ENCODE measurements at places on chromosomes 3 and 15.

GRCh38 chr3:128475355-128475754, 8.7 kb upstream of the DNAJB8 start:
- DNase-seq, result no peak

GRCh38 chr15:27482287-27482686, 511.3 kb downstream of the GABRG3 start:
- DNase-seq, result no peak

GRCh38 chr15:51004103-51004551, 90.6 kb downstream of the TNFAIP8L3 start:
- DNase-seq, result no peak

GRCh38 chr3:46312991-46313390, 40.9 kb upstream of the CCR2 start:
- no peak for DNase-seq

DNA sequence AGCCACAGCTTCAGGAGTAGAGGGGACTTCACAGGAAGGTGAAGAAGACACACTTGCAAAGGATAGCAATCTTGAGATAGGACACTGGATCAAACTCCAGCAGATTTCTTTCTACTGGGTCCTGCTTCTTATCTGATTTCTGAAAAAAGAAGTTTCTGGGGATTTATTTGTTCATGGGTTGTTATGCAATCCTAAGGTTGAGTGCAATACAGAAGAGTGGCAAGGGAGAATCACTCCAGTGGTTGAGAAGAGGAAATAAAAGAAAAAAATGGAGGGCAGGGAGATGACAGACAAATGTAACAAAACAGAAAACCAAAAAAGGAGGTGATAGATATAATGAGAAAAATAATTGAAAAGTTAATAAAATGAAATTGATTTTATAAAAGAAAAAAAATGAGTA, 858.3 kb downstream of the TUSC7 start:
- DNase-seq, result no peak

DNA sequence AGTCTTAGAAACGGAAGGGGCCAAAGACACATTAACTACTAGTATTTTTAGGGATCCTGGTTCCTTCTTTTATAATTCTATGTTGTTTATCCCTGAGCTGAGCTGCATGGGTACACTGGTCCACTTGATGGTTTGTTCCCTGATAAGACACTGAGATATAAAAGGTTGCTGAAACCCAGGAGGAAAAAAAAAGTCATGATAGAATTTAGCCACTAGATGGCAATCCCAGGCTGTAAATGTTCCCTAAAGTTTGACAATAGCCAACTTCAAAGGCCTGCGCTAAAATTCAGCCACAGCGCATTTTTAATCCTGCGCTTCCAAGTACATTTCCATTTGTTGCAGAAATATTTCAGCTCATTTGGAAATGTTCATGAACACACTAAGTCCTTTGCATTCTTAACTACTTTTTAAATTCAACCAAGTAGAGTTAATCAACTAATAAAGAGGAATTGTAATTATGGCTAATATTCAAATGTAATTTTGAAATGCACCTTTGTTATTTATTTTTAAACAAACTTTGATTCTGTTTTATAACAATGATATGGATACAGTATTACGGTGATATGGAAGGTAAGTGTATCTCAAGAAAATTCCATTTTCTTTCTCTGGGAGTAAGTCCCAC, 249.3 kb upstream of the FEZF2 start:
- peak; percentile 79 for DNase-seq

DNA sequence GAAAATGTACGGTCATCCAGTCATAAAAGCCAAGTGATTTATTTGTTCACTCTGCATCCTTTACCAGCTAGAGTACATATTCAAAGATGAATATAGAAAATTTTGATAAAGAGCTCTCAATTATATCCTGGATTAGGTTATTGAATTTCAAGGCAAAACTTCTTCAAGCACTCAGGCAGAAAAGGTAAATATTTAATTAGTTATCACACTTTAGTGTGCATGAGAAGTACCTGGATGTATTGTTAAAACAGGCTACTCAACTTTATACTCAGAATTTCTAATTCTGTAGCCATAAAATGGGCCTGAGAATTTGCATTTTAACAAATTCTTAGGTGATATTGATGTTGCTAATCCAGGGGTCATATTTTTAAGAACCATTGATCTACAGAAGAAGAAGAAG, 45.3 kb downstream of the ILDR1 start:
- DNase-seq, result no peak

DNA sequence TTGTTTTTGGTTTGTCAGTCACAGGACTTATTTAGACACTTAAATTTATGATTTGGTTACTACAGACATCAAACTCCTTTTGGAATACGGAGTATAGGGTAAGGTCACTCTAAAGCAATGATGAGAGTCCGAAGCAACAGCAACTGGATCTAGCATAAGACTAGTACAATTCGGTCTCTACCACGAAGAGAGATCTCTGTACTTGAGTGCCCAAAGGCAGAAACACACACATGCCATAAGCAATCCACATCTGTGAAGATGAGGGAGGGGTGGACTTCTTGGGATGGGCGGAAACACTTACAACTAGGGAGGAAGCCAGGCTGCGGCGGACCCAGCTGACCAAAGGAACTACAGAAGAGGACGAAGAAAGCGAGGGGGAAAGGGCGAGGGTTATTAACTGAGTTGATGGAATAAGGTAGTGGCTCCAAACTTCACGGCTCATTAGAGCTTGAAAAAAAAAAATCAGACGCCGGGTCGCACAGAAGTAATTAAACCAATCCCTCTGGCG, 595 bp downstream of the DPH6 start:
- no peak for DNase-seq
